ENCODE measurements at places on chromosomes 12 and 14.
A peak's percentile ranks its signal among the peaks of the same experiment; 100 is the strongest.

DNA sequence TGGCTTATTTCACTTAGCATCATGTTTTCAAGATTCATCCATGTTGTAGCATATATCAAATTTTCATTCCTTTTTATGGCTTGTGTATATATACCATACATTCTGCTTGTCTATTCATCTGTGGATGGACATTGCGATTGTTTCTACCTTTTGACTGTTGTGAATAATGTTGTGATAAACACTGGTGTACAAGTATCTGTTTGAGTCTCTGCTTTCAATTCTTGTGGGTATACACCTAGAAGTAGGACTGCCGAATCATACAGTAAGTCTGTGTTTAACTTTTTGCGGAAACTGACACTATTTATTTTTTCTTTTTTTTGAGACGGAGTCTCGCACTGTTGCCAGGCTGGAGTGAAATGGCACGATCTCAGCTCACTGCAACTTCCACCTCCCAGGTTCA, 19.6 kb upstream of the RPS6KA5 start:
- no peak for DNase-seq

- no peak for DNase-seq
Observed at GRCh38 chr12:113797535-113797868, 168.6 kb downstream of the RBM19 start.

- peak; percentile 85 for DNase-seq
Observed at GRCh38 chr12:13959131-13959723, 22.2 kb downstream of the GRIN2B start.

GRCh38 chr12:88538250-88538649, 42.0 kb downstream of the KITLG start:
- DNase-seq = no peak

DNA sequence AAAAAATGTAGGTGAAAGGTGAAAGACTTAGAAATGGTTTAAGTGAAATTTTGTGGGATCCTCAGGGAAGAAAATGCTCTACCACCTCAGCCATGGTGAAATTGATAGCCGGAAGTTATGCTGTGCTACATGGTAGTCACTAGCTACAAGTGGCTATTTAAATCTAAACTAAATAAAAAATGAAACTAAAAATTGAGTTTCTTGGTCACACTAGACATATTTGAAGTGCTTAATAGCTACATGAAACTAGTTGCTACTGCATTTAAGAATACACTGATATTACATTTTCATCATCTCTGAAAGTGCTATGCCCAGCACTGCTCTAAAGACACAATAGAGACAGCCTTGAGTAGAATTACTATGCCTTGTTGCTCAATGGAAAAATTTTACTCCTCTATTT, 10.3 kb upstream of the SLCO1B3 start:
- DNase-seq = no peak

- no peak for DNase-seq
Observed at GRCh38 chr12:89539426-89540223, 13.8 kb upstream of the POC1B start.

DNA sequence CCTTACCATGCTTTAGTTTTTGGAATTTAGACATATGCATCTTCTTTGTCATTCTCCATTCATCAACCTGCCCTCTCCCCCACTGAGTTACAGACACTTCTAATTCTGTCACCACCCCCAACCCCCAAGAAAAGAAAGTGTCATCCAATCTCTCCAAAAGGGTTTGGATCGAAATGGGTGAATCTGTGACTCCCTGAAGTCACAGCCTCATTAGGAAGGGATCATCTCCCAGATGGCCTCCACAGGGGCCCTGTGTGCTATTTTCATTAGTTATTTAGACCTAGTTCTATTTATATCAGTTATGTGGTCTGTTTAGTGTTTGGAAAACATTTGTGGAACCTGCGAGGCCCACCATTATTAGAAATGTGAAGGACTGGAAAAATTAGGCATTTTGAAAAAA, 191.0 kb upstream of the ATP2B1 start:
- no peak for DNase-seq

- no peak for DNase-seq
Observed at GRCh38 chr12:63949902-63950301, 105.4 kb downstream of the SRGAP1 start.

DNA sequence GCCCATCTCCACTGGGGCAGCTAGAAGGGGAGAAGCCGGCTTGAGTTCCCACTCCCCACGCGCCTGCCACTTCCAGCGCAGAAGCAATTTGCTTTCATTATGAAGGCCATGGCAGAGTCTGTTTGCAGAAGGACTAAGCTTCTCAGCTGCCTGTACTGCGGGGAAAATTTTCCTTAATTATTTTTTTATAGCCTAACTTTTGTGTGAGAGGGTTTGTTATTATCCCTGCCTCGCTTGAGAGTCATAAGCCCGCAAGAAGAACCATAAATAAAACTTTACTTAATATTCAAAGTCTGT, 56.0 kb upstream of the DLK1 start:
- DNase-seq = peak; percentile 86

DNA sequence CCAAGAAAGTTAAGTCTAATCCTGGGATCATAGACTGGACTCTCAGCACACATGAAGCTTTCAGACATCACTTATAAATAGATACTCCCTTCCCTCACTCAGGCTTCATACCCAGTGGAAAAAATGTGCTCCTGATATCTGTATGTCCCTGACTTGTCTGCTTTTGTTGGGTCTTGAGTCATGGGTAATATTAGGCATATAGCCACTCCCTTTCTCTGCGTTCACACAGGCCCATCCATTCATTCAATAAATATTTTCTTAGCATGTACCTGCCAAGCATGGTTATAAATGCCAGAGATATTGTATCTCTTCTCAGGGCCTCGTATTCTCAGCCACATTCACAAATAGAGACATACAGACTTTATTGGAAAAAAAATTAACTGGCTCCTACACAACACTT, 43.5 kb downstream of the COX16 start:
- no peak for DNase-seq

- DNase-seq = no peak
Observed at GRCh38 chr12:132115500-132115899, 28.6 kb downstream of the DDX51 start.

DNA sequence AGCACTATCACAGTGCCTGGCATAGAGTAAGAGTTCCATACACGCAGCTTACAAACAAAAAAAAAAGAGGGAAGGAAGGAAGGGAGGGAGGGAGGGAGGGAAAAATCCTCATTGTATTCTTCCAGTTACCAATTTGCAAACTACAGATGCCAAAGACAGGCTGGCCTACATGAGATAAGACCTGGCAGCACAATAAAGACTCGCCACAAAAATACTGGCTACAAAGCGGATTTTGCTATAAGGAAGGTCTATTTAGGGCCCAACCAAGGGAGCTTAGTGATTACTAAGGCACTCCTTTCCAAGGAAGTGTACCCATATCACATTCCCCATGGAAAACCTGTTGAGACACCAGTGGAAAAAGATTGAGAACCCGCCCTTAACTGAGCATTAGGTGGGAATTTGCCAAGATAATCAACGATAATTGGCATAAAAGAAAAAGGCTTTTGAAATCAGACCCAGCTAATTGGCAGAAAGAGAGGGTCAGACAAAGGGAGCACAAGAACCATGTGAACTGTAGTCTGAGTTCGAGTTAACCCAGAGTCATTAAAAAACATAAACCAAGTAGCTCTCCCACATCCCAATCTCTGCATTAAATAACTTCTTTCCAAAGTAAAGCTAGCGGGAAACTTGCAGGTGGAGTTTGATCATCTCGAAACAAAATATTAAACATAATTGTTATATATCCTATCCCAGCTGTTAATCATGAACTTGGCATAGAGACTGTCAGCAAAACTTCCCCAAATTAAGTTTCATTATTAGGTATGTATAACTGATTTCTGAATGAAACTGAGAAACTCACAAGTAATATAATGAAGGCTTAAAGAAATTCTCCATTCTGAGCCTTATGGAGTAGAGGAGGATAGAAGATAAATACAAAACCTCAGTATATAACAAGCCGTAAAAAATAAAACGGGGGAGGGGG, 50.1 kb downstream of the PHLDA1 start:
- DNase-seq = peak; percentile 50

DNA sequence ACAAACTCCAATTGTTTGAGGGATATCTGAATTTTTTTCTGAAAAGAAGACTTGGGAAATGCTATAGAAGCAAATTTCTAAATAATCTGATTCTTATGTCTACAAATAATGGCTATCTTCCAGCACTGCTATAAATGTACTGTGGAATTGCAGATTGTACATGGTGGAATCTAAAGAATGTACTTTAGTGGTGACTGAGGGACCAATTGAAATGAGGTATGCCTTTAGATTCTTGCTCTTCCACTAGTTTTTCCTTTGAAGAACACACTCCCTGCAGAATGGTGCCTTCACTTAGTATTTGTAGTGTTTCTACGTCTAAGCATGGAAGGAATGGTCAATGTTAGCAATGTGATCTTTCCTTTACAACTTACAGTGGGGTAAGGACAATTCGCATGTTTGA, 11.7 kb upstream of the PRB4 start:
- DNase-seq = no peak

DNA sequence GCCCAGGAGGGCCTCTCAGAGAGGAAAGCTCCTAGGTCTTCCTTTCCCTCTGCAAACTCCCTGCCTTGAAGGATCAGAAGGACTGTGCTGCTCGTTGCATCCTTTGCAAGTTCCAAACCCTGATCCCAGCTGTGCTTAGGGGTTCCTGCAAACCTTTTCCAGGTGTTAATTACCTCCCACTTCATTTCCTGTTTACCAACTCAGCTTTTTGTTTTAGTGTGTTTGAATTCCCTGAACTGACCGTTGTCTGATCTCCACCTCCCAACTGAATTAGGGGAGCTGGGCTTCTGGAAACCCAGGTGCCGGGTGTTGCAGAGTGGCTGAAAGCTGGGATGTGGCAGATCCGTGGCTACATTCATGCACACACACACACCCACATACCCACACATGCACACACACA, 20.6 kb upstream of the BDKRB1 start:
- peak; percentile 58 for DNase-seq

- peak; percentile 80 for DNase-seq
Observed at GRCh38 chr12:131869871-131870418, 24.5 kb upstream of the ULK1 start.

DNA sequence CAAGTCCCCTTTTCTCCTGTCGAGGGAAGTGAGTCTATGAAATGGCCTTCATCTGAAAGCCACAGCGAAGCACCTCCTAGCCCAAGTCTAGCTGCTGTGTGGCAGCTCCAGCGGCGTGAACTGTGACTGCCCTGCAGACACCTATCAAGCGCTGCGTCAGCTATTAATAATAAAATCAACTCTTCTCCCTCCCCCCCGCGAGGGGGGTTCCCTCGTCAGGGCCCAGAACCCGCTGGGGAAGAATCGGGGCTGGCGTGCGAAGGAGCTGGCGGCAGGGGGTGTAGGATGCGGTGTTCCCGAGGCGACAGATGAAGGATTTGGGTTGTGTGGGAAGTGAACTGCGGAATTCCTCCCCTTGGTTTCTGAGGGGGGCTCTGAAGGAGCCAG, 662 bp upstream of the ATP2A2 start:
- peak; percentile 91 for DNase-seq

GRCh38 chr12:96078231-96079135, 43.1 kb upstream of the LTA4H start:
- DNase-seq = no peak

DNA sequence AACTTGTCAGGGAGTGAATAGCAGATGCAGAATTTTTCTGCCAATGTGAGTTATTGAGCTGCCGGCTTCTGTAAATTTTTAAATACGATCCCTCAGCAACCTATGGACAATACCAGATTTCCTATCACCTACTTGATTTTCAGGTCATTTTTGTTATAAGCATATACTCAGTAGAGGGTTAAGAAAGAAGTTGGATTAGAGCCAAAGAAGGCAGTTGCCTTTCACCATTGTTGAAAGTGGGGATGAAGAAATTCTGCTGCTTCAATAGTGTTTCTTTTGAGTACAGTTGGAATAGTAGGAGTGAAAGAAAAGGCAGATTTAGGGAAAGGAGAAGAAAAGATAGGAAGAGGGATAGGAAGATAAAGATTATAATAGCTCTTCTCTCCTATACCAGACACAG, 197.1 kb downstream of the ATP23 start:
- peak; percentile 18 for DNase-seq

DNA sequence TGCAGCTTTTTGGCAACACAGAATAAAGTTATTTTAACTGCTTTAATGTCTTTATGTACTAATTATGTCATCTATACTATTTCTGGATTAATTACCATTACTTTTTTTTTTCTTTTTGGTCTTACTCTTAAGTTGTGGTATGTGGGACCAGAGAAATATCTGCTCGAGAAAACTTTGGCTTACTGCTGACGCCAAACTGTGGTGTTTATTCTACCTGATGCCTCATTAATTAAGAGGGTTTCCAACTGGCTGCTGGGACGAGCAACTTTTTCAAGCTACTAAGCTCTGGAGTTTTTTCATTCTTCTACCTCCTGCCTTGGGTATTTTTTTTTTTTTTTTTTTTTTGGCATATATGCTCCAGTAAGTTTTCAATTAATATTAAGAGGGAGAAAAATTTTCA, 1257.5 kb downstream of the FSCB start:
- no peak for DNase-seq

DNA sequence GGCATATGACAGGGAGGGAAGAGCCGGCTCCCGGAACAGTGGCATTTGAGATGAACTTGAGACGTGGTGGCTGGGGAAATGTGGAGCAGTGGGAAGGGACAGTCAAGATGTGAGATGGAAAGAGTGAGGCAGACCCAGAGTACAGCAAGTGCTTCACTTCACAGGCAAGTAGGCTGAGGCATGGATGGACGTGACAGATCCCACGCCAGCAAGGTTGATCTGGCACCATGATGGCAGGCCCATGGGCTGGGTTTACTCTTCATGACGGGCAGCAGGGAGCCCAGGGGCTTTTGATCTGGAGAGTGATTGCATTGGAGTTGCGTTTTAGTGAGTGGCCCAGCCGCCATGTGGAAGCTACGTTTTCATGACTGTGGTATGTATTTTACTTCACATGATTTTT, 17.9 kb upstream of the EML1 start:
- no peak for DNase-seq

GRCh38 chr12:5588176-5588575, 156.3 kb downstream of the NTF3 start:
- no peak for DNase-seq

DNA sequence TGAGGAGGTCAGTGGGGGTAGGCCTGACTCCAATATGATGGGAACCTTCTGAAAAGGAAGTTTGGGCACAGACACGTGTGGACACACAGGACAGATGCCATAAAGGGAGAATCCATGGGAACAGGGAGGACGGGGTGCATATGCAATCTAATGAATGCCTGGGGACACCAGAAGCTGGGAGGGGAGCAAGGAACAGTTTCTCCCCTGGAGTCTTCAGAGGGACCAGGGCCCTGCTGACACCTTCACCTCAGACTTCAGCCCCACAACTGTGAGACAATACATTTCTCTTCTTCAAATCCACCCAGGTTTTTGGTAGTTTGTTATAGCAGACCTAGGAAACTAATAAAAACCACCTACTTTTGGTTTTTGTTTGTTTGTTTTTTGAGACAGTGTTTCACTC, 35.2 kb upstream of the CLIP1 start:
- no peak for DNase-seq

DNA sequence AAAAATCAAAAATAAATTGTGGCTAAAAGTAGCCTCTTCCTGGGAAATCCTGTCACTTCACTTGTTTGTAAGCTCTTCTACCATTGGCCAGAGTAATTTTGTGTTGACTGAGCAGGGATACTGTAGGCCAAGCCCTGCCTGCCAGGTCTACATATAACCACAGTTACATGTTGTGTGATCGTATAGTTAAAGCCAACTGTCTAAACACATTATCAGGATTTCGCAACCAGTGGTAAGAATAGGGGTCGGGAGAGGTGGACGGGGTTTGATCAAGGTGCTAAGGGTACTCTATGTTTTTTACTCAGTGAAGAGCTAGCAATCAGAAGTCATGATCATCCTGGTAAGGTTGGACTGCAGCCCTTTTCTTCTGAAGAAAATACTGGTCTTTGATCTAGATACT, 13.4 kb downstream of the ANKRD13A start:
- no peak for DNase-seq

GRCh38 chr12:9112076-9112853, 3.5 kb downstream of the A2M start:
- DNase-seq = no peak
